ENCODE measurements at places on chromosomes 5 and 9.

DNA sequence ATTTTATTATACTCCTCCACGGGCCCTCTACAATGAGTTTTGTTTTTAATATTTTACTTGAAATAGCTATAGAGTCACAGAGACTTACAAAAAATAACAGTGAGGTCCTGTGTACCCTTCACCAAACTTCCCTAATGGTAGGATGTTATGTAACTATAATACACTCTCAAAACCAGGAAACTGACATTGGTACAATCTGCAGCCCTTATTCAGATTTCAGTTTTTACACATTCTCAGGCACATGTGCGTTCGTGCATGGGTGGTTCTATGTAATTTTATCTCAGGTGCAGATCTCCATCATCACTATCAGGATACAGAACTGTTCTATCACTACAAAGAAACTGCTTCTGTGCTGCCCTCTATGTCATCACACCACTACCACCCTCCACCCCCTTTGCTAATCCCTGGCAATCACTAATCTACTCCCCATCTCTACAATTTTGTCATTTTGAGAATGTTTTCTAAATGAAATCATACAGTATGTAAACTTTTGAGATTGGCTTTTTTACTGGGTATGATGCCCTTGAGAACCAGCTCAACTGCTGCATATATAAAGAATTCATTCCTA, 16.4 kb downstream of the RAB14 start:
- DNase-seq = no peak

DNA sequence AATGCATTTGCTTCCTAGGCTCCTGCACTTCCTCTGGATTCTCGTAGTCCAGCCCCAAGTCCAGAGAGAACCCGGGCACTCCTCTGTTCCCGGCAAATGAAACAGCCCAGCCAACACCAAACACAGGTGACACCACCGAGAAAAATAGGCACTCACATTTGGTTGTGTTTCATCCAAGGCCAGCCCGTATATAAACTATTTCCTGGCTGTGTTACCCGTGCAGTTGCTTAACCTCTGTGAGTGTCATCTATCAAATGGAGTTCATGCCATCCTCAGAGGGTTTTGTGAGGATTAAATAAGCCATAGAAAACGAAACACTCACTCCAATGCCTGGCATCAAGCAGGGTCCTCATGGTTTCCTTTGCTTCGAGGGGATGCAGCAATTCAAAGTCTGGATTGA, 115.2 kb downstream of the BOD1 start:
- DNase-seq = no peak

GRCh38 chr5:79842006-79842881, 148.8 kb downstream of the MTX3 start:
- DNase-seq = no peak

GRCh38 chr5:83556190-83556589, 84.6 kb downstream of the VCAN start:
- no peak for DNase-seq

- DNase-seq = no peak
Observed at GRCh38 chr5:91027405-91028139, 355.5 kb downstream of the ARRDC3 start.

GRCh38 chr9:136239983-136240330, 5.7 kb downstream of the QSOX2 start:
- no peak for DNase-seq

GRCh38 chr5:176748073-176748966, 62.0 kb upstream of the UNC5A start:
- no peak for DNase-seq

- no peak for DNase-seq
Observed at GRCh38 chr5:134777366-134777765, 18.8 kb downstream of the DDX46 start.

DNA sequence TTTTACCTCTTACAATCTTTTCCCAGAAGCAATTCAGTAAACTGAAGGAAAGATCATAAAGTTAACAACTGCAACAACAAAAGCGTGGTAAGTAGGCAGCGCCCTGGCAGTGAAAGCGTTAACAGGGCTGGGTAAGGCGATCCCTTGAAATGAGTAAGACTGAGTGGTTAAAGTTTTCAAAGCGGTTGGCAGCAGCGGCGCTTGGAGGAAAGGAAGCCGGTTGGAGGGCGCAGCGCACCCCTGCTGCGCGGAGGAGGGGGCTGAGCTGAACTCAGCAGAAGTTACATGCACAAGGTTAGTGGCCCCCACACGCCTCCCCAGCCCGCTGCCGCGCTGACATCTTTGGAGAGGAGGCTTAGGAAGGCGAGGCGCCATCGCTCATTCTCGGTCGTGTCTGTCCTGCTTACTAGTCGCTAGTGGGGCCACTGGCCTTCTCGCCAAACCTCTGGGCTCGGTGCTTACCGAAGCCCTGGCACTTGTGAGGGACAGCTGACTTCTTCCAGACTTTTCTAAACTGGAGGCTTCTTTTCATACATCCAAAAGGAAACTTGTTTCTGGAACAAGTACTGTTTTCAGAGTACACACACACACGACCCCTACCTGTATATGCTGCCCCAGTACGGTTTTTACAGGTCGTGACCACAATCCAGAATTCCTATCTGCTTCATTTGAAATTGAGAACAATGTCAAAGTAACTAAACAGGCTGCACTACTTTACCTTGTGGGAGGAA, at the start of gene SH3RF2:
Gene SH3RF2 (plus strand): TSS at position 178 of the 731 bp plus-strand sequence. CDS start 1,351 bp downstream, outside the sequence.
- no peak for DNase-seq

GRCh38 chr9:98135938-98136337, 16.9 kb upstream of the TRIM14 start:
- DNase-seq = no peak

DNA sequence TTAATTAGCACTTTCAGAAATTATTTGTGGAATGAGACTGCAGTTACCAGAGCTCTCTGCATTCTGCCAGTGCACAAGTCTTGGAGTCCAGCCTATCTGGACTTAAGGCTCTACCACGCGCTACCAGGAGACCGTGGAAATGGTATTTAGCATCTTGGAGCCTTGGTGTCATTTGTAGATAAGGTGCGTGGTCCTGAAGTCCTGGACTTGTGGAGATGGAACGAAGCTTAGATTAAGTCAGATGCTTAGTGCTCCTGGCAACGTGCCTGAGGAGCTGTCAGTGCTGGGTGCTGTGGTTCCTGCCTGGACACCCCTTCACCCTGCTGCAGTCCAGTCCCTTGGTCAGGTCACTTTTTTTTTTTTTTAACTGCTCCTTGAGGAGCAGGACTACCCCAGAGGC, 59.7 kb downstream of the RCL1 start:
- DNase-seq = no peak

DNA sequence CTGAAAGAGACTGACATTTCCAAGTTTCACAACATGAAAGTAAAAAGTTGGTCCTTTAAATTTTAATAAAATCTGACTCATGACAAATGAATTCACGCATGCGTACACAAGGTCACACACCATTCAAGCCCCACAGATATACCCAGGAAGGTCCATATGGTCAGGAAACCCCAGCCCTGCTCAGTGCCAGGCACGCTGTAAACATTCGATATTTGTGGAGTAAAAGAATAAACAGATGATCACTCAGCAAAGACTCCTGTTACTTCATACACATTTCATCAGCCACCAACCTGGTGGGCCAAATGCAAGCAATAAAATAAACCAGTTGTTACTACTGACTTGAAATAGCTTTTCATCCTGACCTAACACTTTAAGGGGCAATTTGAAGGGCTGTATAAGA, 158.0 kb upstream of the RETREG1 start:
- no peak for DNase-seq

GRCh38 chr5:82901281-82901888, 175.8 kb downstream of the TMEM167A start:
- DNase-seq = no peak

DNA sequence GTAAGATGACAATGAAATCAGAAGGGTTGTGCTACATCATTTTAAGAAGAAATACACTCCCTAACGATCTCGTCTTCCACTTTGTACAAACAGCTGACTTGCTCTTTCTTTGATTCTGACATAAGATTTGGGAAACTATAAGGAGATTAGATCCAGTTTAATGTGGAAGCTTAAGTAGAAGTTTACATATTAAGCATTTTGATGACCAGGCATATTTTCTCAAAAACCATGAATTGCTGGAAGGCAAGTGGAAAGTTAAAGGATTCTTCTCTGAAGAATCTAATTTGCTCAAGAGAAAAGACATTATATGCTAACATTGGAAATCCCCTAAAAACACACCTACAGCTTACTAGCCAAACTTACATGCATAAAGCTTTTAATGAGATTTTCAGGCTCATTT, 531.9 kb upstream of the PTPRD start:
- no peak for DNase-seq

DNA sequence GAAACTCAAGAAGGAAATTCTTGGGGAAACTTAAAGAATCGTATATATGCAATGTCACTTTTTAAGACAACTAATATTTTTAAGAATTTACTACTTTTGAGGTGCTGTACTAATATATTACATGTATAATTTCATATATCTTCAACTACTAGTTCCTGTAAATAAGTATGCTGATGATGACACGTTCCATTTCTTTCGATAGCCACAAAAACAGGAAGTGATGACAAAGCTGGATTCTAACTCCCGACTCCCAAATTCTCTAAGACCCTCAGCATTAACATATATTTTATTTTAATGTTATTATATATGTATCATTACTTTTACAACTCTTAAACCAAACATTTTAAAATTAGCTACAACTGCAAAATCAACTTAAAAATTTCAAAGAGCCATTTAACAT, 74.8 kb downstream of the STK32A start:
- DNase-seq = no peak

GRCh38 chr5:132388244-132389050, 18.9 kb downstream of the SLC22A5 start:
- no peak for DNase-seq

DNA sequence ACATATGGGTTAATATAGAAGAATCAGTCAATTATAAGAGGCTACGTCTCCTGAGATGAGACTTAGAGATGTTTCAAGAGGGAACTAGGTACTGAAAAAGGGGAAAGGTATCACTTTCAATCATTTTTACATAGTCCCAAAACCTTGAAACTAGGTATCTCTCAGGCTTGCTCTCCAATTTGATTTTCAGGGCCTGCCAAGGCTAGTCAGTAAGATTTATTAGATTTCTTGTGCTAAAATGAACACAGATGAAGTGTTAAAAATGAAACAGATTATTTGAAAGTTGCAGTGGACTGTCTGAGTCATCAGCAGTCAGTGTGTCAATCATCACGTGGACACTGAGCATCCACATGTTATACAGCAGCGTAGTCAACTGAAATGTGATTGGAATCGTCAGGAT, 591.1 kb downstream of the DTWD2 start:
- DNase-seq = no peak

DNA sequence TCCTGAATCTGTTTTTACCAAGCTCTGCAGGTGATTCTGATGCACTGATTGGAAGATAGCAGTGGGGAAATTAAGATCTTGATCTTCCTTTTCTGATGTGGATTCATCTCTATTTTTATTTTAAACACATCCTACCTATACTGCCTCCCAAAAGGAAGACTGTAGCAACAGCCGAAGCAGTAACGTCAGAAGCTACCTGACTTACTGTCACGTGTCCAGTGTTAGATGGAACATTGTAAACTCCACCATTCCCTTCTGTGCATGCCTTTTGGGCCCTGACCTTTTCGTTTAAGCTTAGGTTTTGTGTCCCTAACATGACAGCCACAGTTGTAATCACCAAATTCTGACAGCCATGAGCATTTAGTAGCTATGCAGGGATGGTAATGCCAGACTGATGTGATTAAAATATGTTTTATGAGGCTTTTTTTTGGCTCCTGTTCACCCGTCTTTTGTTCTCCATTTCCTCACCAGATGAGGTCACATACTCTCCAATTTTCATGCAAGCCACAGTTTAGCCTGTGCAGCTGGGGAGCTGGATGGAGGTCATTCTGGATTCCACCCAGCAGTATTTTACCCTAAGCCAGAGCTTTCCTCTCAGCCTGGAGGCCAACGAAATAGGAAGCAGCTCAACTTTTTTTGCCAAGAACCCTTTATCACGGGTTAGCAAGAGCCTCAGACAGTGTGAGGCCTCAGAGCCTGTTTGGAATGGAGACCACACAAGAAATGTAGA, 15.6 kb upstream of the FOXD1 start:
- no peak for DNase-seq

- DNase-seq = no peak
Observed at GRCh38 chr5:33713136-33713765, 178.5 kb downstream of the ADAMTS12 start.

DNA sequence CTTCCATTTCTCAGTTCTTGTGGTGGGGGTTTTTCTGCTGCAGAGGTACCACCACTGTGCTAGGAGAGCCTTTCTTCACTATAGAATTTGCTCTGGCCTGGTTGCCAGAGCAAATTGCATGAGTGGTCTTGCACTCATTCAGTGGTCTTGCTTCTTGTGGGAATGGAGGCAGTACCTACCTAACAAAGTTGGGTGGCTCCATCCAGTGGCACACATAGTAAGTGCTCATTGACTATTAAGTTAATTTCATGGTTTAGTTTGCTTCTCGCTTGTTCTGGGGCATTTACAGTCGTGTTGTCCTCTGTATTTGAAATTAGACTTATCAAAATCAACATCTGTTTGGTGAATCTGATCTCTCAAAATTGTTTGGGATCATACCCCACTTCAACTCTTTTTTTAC, 23.0 kb downstream of the SLC28A3 start:
- no peak for DNase-seq

DNA sequence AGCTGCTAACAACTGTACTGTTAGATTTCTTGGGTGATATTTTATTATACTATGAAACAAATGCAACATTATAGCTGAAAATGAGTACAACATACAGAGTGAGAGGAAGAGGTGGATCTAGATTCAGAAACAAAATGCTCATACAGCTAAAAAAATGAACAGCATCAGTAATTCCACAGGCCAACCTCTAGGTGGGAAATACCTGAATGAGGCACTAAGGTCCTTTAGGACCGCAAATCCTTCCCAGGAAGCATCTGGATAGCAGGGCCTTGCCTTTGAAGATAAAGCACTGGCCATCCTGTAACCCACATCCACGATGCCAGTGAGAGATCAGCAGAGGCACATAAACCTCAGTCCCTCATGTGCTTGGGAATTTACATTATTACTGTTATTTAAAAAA, 310.8 kb downstream of the YTHDC2 start:
- DNase-seq = no peak

All from activated gamma-delta T cell treated with Interleukin-2 at 50 U/mL for 16 hours (primary cell).